ENCODE measurements at places on chromosomes 12 and 14.

DNA sequence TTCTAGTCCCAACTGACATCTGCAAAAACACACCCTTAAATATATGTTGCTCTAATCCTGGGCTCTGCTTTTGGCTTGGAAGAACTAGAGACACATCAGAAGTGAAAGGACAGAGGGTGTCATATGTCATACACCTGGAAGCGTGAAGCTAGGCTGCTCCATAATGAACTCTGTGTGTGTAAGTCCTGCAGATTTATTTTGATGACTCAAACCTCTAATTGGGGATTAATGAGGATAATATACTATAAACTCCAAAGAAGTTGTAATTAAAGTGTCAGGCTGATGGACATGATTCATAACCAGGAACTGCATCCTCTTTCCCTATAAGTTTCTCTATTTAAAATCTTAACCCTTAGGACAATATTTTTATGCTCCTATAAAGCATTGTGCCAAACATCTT is 4.4 kb upstream of the KCNK10 start:
- no peak for DNase-seq

DNA sequence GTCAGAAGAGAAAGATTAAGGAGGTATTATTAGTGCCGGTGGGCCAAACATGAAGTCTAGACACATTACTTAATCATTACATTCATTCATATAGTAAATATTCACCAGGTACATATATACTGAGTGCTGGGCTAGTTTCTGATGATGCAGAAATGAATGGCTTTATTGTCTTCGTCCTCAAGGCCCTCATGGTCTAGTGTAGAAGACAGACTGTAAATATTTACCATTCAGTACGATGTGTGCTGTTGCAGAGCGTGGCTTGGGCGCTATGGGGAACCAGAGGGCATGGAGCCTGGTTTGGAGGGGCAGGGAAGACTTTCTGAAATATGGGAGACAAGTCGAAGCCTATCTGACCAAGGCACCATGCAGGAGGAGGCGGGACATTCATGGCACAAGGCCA is 37.0 kb upstream of the TCL1B start:
- DNase-seq: no peak

DNA sequence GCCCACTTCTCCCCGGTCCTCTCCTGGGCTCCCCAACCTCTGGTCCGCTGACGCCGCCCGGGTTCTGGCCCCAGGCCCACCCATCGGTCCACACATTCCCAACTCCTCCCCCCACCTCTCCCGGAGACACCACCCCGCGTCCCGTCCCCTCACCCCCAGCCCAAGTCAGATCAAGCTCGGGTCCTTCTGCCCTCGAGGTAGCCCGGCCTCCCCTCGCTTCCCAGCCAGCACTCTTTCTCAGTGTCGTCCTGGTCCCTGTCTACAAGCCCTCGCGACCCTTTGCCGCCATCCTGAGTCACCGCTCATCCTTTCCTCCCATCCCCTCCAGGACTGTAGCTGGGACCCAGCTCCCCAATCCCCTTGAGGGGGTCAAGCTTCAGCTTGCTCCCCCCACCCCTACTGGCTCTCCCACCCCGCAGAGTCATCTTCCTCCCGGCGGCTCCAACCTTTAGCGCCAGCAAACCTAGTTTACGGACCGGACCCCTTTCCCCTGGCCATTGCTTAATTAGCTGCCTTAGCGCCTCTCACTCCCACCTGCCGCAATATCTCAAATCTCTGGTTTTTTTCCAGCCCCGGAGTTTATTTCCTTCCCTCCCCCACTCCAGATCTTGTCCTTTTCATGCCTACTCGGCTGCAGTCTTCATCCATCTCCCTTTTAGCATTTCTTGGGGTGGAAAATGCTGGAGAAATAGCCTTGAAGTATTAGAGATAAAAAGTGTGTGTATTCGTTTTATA is 1.1 kb downstream of the PPP4R4 start:
- no peak for DNase-seq

- DNase-seq: no peak
Measured at GRCh38 chr12:65495233-65495632, 216.8 kb downstream of the MSRB3 start.

DNA sequence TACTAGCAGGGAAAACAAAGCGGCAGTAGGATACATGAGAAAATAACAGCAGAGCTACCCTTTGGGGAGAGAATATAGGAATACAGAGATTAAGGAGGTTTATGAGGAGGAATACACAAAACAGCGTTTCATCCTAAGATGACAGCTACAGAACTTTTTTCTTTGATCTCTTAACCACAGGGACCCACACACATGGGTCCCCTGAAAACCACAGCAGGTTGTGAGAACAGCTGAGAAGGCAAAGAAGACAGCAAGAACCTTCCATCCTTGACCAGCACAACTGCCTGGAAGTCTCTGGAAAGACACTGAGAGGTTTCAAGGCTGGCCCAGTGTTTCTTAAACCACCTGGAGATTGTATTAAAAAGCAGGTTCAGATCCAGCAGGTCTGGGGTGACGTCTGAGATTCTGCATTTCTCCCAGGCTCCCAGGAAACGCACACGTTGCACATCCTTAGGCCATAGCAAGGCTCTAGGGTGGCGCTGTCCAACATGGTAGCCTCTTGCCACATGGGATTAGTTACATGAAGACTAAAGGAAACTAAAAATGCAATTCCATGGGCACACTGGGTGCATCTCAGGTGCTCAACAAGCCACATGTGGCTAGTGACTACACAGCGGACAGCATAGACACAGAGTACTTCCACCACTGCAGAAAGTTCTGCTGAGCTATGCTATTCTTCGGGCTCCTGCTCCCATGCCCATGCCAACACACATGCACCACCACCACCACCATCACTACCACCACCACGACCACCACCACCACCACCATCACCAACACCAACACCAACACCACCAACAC is 92.3 kb downstream of the FOXN3 start:
- DNase-seq: no peak

GRCh38 chr12:97368462-97369163 is 94.0 kb upstream of the RMST start:
- DNase-seq: no peak

DNA sequence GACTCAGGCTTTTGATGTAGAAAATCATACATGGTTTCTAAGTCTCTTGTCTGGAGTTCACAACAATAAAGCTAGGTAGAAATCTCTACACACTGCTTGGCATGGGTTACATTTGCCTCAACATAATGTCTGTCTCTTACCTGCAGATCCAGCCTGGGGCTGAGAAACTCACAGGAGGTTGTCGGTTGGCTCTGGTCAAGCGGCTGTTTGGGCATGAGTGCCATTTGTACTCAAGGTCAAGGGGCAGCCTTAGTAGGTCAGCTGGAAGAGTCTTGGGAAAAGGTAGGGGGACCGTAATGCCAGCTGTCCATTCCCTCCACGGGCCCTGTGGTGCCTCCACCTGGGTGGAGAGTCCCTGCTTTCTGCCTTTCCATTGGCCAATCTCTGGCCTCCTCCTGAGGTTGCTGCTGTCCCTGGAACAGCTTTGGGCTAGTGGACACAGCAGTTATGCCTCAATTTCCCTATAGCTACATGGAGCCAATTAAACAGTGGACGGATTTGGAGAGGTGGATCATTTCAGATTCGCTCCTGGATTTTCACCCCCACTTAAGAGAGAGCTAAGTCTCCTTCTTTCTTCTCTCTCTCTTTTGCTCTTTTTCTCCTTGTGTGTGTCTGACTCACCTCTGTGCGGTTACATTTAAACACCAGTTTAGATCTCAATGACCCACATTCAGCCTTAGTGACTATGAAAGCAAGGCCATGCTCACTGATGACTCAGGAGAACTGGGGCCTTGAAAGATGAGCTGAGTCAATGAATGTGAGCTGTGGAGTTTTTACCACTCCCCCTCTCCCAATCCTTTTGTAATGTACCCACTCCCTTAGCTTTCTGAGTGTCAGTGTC is 132.8 kb upstream of the HIF1A start:
- peak; percentile 37 for DNase-seq

GRCh38 chr12:54504550-54504949 is 7.0 kb downstream of the NCKAP1L start:
- DNase-seq: no peak

- no peak for DNase-seq
Measured at GRCh38 chr12:131732-132495, 65.3 kb downstream of the IQSEC3 start.

- DNase-seq: no peak
Measured at GRCh38 chr14:99744199-99744872, 48.9 kb upstream of the EML1 start.

DNA sequence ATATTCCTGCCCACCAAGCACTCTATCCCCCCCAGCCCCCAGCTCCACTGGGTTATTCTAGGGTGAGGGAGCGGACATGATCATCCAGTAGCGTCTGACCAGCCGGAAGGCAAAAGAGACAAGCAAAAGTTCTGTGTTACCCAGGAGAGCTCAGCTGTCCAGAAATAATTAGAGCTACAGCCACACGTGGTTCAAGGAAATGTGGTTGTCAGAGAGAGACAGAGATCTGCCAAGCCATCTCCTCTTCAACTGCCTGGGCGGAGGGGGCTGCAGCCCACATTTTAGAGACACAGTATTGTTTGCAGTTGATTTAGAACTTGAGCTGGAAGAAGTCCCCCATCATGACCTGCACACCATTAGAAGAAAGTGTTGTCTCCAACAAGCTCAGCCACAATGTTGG is 30.4 kb downstream of the DAO start:
- DNase-seq: no peak

GRCh38 chr12:131375261-131375971 is 335.5 kb upstream of the SFSWAP start:
- DNase-seq: no peak

- DNase-seq: no peak
Measured at GRCh38 chr12:62328296-62328921, 68.2 kb downstream of the USP15 start.

DNA sequence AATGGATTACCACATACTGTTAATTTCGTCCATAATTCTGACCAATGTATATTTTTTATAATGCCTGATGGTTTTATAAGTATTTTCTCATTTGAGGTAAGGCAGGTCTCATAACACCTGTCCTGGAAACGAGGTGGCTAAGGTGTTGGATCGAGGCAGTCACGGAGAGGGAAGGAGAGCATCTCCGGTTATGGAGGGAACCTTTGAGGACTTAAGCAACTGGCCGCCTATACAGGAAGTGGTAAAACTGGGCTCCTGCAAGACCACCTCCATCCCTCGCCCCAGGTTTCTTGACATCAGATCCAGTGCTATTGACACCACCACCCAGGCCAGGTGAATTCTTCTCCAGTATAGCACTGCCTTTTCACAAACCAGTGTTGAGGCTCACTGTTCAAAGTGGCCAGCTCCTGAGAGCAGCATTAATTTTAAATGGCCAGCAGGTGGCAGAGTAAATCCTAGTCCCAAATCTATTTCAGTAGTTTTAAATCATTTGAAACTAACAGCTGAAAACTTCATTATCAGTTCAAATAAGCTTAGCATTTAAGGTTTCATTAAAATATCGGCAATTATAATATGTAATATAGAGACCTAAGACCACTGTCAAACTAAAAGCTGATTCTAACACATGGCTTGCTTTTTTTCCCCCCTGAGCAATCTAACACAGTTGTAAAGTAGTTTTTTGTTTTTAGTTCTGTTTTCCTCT is 100.8 kb downstream of the PPM1A start:
- DNase-seq: peak; percentile 37

GRCh38 chr12:53626702-53627169 is 554 bp upstream of the ATF7 start:
- DNase-seq: no peak

DNA sequence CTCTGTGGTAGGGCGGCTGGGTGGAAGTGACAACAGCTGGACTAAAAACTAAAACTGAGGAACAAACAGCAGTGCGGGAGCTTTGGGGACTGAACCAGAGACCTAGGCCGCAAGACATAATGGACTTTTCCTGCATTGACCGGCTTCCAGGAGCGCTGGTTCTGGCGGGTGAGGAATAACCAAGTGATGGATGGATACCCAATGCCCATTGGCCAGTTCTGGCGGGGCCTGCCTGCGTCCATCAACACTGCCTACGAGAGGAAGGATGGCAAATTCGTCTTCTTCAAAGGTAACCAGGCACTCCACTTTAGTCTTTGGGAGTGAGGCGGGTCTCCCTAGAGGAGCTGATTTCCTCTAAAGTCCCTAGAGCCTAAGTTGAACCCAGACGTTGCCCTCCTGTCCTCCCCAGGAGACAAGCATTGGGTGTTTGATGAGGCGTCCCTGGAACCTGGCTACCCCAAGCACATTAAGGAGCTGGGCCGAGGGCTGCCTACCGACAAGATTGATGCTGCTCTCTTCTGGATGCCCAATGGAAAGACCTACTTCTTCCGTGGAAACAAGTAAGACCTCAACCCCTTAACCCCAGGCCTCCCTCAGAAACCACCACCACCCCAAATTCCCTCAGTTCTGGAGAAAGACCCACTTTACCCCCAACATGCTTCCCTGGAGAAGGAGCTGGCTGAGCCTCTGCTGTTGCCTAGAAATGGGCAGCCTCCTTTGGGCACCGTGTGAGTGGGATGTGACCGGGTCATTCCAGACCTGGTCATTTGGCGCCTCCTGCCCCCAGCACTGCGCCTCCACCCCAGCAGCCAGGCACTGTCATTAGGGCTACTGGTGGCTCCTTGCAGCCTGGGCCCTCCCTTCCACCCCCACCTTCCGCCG is 8.1 kb downstream of the MMP14 start:
- no peak for DNase-seq

- peak; percentile 85 for DNase-seq
Measured at GRCh38 chr12:111430433-111431353, 25.0 kb downstream of the SH2B3 start.

DNA sequence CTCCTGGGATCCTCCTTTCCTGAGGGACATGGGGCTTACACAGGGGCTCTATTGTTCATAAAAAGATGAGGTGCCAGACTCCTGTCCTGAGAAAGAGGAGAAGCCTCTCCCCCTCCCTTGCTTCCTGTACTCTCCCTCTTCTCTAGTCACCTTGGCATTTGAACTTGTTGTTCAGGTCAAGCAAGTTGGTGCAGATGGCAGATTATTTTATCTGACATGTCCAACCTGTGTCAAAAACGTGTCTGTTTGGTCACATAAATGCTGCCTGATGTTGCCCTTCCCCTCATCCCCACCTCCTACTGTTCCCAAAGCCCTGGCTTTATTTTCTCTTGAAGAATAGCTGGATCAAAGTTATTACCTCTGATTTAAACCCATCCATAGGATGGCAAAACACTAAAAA is 154.8 kb downstream of the TMX1 start:
- no peak for DNase-seq

DNA sequence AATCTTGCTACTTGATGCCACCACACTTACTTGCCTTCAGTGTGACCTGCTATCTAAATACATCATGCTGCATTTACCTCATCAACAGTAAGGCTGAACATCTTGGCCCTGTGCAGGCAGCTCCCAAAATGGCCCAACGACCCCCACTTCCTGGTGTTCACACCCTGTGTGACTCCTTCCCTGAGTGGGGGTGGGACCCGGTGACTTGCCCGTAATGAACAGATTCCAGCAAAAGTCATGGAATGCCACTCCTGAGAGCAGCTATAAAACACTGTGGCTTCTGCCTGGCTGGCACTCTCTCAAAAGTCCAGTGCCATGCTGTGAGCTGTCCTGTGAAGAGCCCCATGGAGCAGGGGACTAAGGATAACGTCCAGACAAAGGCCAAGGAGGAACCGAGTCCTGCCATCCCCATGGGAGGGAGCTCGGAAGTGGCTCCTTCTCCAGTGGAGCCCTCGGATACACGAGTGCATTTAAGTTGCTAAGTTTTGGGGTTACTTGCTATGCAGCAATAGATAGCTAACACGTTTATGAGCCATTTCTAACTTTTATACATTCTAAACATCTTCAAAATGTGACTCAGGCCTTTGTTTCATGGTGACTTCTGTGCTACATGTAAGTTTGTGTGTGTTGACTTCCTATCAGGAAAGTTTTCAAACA is 33.0 kb downstream of the P2RX2 start:
- DNase-seq: no peak

GRCh38 chr12:54680374-54680773 is 32.2 kb upstream of the DCD start:
- DNase-seq: no peak

All from CD4-positive, alpha-beta T cell treated with Interleukin-12 subunit alpha and Interleukin-12 subunit beta, for 1 hour (primary cell).